Immature natural killer cell (primary cell): ENCODE measurements at places on chromosomes 4 and X.

- no peak for DNase-seq
Measured at GRCh38 chrX:29787656-29788055, 427.7 kb upstream of the MAGEB2 start.

DNA sequence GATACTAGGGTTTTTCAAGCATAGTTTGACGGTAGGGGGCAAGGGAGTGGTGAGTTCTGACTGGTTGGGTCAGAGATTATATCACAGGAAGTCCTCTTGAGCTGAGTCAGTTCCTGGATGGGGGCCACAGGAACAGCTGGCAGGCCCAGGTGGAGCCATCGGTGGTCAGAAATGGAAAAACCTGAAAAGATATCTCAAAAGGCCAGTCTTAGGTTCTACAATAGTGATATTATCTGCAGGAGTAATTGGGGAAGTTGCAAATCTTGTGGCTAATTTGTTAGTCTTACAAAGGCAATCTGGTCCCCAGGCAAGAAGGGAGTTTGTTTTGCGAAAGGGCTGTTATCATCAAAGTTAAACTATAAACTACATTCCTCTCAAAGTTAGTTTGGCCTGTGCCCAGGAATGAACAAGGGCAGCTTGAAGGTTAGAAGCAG, 159.3 kb downstream of the PTCHD1 start:
- DNase-seq: no peak

GRCh38 chr4:118773429-118773792, 62.5 kb downstream of the SEC24D start:
- DNase-seq: no peak

- no peak for DNase-seq
Measured at GRCh38 chrX:50704360-50704759, 109.6 kb downstream of the SHROOM4 start.

- no peak for DNase-seq
Measured at GRCh38 chr4:41609851-41610250, 71.9 kb downstream of the LIMCH1 start.

- no peak for DNase-seq
Measured at GRCh38 chr4:105194328-105195231, 47.9 kb downstream of the TET2 start.

- DNase-seq: no peak
Measured at GRCh38 chr4:87490664-87491369, 38.4 kb downstream of the SPARCL1 start.

- no peak for DNase-seq
Measured at GRCh38 chrX:139078761-139079280, 367.3 kb upstream of the FGF13 start.

DNA sequence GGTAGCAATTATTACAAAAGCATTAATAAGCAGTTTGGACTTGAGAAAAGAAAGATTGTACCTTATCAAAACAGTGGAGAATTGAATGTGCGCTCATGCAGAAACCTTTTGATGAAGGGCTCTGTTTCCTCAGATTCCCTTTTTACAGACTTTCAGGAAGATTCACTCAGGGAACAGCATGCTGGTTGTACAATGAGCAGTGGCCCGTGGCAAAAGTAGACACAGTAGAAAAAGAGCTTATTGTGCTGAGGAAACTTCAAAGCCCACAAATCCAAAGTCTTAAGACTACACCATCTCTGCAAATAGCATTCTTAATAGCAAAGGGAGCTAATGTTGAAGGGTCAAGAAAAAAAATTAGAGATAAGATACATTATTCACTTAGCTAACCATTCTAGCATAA, 858.9 kb downstream of the PDHA2 start:
- no peak for DNase-seq

DNA sequence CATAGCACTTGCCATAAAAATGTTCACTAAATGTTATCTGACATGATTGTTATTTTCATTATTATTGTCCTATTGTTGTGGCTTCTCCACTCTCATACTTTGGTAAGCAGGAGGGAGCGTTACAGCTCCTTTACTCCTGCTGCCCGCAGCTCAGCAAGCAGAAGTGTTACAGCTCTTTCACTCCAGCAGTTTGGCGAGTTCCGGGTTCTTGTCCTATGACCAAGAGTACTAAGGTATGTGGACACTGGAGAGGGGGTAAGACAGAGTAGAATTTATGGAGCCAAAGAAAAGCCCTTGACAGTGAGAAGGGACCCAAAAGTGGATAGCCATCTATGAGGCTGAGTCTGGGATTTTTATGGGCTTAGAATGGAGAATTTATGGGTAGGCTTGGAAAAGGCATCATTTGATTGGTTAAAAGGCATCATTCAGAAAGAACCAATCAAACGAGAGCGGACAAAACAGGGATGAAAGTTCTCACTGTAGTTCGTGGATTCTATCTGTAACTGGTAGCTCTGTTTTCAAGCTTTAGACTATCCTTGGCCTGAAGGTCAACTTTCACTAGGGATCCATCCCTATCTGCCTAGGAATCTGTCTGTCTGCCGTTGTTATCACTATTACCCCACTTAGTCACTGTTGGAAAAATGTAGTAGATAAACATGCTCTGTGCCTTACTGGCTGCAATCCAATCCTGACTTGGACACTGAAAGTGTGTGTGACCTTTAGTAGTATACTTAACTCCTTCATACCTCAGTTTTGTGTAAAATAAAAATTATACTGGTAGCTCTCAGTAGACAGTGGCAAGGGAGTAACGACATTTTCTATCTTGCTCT, 545.6 kb upstream of the LCORL start:
- no peak for DNase-seq

DNA sequence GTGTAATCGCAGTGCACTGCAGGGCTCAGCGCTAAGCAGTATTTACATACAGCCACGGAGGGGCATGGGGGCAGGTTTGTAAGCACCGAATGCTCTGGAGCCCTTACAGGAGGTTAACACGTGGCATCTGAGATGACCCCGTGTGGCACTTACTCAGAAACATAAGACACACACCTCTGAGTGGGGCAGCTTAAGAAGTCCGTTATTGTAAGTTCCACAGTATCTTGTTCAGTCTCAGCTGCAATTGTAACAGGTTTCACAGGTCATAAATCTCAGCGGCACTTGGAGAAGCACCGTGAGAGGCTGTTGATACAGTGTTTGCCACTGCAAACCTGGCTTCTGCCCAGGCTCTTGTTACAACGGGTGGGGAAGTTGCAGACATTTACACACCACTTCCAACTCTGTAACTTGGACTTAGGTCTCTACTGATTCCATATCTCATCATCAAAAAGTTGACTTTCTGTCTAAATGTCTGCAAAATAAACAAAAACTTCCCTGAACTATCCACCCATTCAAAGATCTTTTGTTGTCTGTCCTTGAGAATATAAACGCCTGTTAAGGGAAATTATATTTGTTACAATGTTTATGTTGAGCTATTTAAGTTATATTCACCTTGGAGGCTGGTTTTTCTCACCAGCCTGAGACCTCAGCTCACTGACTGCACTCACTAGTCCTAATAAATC, 10.3 kb downstream of the CPLX1 start:
- DNase-seq: no peak

- DNase-seq: no peak
Measured at GRCh38 chr4:189090174-189090814, 850.4 kb upstream of the FRG1 start.

- no peak for DNase-seq
Measured at GRCh38 chr4:127772769-127773671, 9.1 kb upstream of the HSPA4L start.

DNA sequence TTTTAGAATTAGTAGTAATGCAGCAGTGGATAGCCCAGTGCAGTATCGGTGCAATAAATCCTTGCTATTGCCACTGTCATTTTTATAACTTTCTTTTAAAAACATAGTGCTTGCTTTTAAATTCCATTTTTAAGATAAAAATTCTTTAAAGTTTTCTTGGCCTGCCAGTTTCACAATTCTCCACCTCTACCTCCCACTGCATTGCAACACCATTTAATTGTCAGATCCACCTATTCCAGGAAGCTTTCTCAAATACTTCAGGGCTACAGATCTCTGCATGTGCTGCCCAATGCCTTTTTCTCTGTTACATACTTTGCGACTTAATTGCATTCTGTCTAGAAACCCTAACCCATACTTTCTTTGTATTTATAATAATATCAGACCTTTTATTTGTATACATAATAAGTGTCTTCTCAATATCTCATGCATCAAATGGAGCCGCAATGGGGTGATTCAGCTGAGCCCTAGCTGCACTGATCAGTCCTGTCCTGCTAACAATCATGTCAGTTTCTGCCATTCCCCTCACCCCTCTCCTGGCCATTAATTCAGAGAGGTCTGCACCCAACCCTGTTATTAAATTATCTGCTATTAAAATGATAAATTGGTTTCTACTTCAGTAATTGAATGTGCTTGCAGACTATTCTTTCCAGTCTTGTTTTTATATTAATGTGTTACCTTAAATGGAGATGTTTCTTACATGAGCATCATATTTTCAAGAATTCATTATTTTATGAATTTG, 193.1 kb downstream of the SLIT2 start:
- DNase-seq: no peak

GRCh38 chr4:14771094-14771493, 231.2 kb upstream of the CPEB2 start:
- DNase-seq: no peak

- DNase-seq: no peak
Measured at GRCh38 chrX:130826249-130826648, 76.8 kb downstream of the ENOX2 start.

GRCh38 chrX:124190440-124190839, 142.0 kb upstream of the TEX13D start:
- no peak for DNase-seq

DNA sequence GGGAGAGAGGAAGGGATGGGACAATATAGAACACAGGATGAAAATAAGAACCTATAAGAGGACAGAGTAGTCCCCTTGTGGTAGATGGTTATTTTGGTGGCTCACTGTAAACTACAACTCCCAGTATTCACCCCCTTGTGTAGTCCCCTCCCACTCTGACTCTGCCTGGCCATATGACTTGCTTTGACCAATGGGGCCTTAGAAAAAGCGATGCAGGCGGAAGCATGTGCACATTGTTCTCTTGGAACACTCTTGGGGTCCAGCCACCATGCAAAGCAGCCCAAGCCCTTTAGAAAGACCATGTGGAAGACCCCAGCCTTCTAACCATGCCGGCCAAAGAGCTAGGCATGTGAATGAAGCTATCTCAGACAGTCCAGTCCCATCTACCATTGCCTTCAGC, 415.0 kb downstream of the BCOR start:
- no peak for DNase-seq

DNA sequence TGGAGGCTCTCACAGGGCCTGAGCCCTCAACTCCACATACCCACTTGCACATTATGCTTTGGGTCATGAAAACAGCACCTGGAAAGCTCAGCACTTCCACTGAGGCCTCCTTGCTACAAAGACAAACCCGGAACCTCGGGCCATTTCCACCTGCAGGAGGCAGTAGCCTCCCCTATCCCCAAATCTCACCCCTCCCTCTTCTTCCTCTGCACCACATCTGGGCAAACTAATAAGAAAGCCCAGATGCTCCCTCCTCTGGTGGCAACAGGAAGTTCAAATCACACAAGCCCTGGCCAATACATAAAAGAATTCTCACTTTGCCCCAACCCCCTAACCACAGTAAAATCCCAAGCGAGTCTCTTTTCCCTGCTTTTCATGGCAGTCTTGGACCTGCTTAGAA, 136.4 kb downstream of the MAPK10 start:
- no peak for DNase-seq

- DNase-seq: no peak
Measured at GRCh38 chr4:3308691-3309090, 15.9 kb downstream of the RGS12 start.

DNA sequence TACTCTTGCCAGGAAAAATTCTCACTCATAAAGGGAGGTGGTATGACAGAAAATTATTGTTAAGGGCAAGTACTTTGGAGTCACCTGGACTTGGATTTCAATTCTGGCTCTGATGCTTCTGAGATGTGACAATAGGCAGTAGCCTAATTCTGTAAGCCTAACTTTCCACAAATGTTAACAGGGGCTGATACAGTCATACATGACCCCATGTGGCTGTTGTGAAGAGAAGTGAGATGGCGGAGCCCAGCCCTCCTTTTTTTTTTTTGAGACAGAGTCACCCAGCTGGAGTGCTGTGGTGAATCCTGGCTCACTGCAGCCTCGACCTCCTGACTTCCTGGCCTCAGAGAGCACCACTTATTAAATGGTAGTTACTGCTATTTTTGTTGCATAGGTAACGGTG, 54.4 kb upstream of the IRF2 start:
- DNase-seq: no peak

DNA sequence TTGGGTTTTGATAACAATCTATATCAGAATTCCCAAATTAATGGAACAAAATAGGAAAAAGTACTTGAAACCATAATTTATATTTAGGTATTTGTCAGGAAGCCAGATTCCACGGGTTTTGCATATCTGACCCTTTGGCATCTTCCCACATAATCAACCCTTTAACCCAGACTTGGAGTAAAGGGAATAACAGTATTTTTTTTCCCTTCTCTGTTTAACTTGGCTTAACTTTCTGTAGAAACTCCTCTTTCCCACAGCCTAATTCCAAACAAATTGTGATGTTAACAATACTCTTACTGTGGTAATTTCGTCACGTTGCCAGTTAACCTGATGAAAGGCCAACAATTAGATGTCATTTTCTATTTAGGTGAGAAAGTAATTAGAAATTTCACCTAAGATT, 49.4 kb upstream of the GUCY1A1 start:
- no peak for DNase-seq

- no peak for DNase-seq
Measured at GRCh38 chr4:117134386-117134785, 49.0 kb upstream of the TRAM1L1 start.

GRCh38 chrX:142233400-142233799, 28.3 kb upstream of the MAGEC2 start:
- no peak for DNase-seq

GRCh38 chr4:162839814-162840213, 326.9 kb downstream of the NAF1 start:
- no peak for DNase-seq
